Fibroblast of villous mesenchyme (primary cell): ENCODE measurements at places on chromosomes 5 and 9. TPM values are rescaled to one million over a fixed set of nuclear protein-coding genes. Genes with fewer than 3 reads are reported as not detected.
A peak's percentile ranks its signal among the peaks of the same experiment; 100 is the strongest.

- DNase-seq: no peak
These were observed 201.1 kb downstream of the SEMA5A start for GRCh38 chr5:9344751-9345240.

GRCh38 chr9:100322954-100323536, 29.7 kb downstream of the TEX10 start:
- peak; percentile 60 for DNase-seq

- no peak for DNase-seq
These were observed 133.6 kb upstream of the CDKN2B start for GRCh38 chr9:22142671-22143070.

- no peak for DNase-seq
These were observed 796.3 kb downstream of the MAT2B start for GRCh38 chr5:164301708-164302107.

GRCh38 chr5:54453046-54453445, 2.5 kb upstream of the HSPB3 start:
- DNase-seq: no peak

MFAP3 gene
- total RNA-seq: 66.0 and 113 TPM in 2 replicates

- DNase-seq: no peak
These were observed 76.8 kb downstream of the UBE2QL1 start for GRCh38 chr5:6525422-6525821.

DNA sequence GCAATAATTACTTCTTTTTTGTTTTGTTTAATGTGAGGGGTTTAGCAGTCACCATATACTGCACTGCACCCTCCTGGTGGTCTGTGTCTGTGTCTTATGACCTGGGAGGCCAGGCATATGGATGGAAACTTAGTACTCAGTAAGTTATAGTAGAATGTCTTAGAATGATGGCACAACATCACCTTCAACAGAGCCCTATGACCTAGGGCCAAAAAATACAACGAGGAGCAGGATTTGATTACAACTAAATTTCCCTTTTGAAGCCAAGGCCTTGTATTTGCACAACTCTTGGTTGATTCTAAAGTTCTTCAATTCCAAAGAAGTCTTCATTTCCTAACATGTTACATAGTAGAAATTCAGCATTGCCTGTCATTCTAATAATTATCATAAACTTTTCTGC, 422.1 kb upstream of the PIK3R1 start:
- no peak for DNase-seq
